ENCODE measurements at places on chromosomes 11 and 22.

DNA sequence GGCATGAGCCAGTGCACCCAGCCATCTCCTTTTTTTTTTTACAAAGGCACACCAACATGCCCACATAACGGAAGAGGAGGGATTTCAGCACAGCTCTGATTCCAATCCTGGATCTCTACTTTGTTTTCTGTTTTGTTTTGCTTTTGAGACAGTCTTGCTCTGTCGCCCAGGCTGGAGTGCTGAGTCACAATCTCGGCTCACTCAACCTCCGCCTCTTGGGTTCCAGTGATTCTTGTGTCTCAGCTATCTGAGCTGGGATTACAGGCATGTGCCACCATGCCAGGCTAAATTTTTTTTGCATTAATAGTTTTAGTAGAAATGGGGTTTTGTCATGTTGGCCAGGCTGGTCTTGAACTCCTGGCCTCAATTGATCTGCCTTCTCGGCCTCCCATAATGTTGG lies 28.1 kb downstream of the VSTM5 start:
- DNase-seq: no peak

DNA sequence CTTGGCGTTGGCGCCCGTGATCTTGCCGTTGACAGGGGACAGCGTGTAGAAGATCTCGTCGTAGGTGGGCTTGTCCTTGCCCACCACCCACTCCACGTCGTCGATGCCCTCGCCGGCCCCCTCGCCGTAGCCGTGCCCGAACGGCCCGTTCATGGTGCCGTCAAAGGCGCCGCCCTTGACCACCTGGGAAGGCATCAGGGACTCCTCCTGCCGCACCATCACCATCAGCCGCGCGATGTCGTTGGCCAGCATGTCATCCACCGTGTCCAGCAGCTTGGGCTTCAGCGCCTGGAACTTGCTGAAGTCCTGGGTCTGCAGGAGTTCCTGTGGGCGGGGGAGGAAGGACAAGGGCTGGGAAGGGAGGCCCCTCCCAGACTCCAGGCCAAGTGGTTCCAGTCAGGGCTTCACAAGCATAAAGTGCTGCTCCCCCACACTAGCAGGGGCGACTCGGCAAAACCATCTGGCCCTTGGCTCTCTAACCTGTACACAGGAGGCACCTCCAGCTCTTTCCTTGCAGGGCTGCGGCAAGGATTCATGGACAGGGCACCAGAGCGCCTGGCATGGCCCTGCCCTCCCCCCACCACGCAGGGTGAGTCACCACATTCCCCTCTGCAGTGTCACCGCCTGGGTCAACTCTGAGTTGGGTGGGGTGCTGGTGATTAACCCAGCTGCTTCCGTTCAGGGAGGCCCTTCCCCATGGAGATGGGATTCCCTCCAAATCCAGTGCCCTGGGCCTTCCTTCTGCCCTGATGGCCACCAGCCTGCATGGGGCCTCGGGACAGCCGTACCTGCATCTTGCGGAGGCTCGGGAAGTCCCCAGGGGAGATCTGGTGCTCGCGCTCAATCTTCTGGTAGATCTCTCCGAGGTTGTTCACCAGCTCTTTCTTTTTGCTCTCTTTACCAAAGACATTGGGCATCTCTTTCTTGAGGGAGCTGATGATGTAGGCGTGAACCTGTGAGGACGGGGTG lies 10.4 kb upstream of the CDC42BPG start:
- no peak for DNase-seq

DNA sequence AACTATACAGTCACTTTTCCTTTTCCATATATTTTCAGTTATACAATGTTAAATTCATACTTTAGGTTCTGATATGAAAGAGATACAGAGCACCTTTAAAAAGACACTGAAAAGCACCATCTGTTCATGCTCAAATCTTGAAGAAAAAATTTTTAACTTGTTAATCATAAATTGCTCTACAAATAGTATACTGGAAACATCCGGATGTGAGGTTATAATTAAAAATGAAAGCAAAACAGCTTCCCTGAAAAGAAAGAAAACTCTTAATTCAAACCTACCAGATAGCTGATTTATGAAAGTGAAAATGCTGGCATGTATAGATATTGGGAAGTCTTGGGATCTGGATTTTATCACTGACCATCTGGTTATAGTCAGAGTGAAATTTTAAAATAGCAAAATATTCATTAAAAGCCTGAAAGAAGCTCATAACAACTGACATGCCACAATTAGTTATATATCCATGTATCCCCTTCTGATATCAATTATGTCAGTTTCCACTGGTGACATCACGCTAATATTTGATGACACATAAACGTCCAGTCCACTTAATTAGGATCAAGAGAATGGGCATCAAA lies 740.0 kb downstream of the DLG2 start:
- no peak for DNase-seq

DNA sequence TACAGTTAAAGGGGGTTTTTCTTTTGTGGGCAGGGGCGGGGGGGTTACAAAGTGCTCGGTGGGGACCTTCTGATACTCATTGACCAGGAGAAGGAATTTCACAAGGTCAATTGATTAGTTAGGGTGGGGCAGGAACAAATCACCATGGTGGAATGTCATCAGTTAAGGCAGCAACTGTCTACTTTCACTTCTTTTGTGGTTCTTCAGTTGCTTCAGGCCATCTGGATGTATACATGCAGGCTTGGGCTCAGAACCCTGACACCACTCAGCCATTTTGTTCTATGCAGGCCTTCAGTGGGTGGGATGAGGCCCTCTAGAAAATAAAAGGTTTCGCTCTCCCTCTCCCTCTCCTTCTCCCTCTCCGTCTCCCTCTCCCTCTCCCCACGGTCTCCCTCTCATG lies 29.6 kb downstream of the TSPAN32 start:
- DNase-seq: no peak

- no peak for DNase-seq
Measured at GRCh38 chr11:117676501-117676900, 120.5 kb downstream of the DSCAML1 start.

- DNase-seq: no peak
Measured at GRCh38 chr11:47595029-47595428, 818 bp upstream of the C1QTNF4 start.

- DNase-seq: no peak
Measured at GRCh38 chr11:34653851-34654482, 33.1 kb downstream of the EHF start.

DNA sequence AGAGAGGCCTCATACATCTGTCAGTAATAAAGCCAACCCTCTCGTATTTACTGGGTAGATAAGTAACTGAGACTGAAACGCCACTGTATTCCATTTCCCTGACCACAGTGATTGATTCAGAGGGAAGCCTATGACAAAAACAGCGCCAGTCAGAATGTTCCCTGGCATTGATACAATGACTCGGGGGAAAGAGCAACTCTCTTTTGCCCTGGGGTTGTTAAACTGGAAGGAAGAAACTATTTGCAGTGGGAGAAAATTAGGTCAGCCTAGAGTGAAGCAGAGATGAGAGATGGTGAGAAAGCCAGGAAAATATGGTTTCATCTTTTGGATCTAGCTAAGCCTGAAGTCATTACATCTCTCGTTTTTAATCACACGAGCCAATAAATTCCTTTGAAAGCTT lies 48.6 kb upstream of the RBFOX2 start:
- no peak for DNase-seq

DNA sequence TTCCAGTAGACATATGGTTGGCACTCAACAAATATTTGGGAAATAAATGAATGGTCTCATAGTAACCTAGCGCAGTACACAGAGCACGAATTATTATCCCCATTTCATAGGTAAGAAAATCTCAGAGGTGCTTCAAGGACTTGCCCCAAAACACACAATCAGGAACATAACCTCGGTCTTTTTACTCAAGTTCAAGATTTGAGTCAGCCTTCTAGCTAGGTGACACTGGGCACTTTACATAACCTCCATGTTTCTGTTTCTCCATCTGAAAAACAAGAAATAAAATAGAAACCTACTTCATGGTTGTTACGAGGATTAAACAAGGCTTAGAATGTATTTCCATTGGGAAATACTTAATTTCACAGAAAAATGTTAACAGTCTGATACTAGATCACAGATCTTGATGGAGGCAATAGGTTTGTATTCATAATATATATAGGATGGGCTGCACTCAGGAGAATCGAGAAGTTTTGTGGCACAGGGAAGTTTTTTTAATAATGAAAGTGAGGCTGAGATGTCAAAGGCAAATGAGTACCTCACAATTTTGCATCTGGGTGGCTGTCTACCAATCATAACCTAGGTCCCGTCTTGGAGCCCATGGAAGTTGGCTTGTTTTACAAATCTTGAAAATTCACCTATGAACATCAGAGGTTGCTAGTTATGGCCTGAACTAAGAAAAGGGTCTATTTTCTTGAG lies 147.4 kb upstream of the ZC3H12C start:
- DNase-seq: no peak

DNA sequence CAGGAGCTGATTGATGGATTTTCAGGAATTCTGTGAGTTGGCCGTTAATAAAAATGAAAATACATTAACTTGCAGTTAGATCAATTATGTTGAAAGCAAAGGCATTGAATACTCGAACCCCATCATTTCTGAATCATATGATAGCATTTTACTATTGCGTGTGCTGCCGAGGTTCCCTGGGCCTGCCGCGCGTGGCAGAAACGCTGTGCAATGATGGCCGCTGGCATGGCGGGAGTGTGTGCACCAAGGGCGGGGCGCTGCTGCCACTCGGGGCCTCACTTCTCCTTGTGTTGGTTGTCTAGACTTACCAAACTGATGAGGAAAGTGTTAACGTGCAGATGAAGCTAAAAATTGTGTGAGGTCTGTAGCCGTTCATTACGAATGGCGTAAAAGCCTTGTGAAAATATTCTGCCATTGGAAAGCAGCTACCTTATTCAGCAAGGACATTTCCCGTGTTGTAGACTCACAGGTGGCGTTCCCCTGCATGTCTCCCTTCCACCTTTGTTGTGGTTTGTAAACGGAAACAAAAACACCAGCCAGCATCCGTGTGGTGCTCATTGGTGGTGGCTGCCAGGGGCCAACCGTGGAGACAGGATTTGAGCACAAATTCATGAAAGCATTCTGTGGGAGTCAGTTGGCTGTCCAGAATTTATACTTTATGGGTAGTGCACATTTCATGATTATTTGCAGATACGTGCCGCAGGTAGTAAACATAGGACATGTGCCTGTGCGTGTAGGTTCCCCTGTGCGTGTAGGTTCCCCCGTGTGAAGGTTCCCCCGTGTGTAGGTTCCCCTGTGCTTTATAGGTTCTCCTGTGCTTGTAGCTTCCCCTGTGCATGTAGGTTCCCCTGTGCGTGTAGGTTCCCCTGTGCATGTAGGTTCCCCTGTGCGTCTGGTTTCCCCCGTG lies 5.9 kb upstream of the GRAMD4 start:
- no peak for DNase-seq

DNA sequence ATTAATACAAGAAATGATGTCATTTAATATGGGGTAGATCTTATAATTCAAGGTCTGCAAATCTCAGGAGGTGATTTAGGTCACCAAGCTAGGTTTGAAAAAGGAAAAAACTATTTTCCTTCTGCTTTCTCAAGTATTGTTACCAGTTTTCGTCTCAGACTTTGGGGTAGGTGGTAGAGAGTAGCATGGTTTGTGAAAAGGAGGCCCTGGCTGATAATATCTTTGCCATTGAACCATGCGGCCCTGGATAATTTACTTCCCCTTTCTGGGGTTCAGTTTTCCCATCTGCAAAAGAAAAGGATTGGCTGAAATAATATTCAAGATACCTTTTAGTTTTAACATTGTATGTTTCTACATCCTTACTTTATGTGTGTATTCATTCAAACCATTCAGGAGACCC lies 92.1 kb downstream of the WNT11 start:
- DNase-seq: no peak

- DNase-seq: no peak
Measured at GRCh38 chr11:129086976-129087375, 105.1 kb downstream of the ARHGAP32 start.

DNA sequence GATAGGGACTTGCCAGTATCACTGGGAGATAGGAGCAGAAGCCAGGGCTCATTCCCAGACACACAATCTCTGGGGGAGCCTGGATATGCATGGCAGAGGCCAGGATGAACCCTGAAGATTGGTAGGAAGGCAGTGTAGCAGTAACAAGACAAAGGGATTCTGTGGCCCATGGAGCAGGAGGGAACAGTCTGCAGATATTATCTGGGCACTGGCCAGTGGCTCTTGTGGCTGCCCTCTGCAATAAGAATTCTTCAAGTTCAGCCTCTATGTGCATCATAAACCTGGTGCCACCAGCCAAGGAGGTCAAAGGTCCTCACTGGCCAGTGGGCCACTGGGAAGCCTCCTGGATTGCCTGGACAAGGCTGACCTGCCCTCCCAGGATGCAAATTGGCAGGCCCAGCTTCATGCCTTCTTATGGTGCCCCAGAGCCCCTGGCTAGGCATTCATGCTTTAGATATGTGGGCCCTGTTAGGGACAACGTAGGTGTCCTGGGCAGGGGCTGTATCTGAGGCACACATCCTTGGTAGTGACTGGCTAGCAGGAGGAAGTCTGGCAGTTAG lies 29.2 kb downstream of the KCNQ1OT1 start:
- no peak for DNase-seq

DNA sequence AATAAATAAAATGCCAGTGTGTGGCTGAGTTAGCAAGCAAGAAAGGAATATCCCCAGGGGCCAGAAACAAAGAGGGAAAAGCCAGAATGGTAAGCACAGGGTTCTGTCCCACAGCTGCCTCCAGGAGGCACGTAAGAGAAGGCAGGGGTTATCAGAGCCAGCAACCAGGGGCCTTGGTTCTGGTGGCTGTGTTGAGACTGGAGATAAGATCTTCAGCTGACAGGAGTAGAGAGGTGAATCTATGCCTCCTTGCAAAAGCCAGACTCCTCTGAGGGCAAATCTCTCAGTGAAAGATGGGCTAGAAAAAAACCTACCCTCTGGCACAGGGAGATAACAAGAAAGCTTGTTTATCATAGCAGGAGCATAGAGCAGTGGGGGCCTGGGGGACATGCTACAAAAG lies 29.8 kb upstream of the NFAM1 start:
- DNase-seq: peak; percentile 3

- no peak for DNase-seq
Measured at GRCh38 chr11:34203377-34203871, 98.0 kb downstream of the NAT10 start.

DNA sequence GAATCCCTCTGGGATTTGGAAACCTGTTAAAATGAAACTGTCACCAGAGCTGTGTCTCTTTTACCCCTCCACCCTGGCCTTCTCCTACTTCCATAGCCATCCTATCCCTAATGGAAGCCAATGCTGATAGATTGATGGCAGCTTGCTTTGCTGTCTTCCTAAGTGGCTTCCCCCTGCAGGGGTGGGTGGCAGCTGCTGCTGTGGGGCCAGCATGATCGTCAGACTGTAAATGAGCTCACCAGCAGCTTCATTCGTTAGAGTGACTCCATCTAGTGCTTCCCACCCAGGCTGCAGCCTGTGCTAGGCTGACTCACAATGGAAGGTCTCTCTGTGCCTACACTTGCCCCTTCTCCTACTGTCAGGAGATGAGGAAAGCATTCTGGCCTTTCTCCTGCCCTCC lies 311.0 kb downstream of the BUD13 start:
- DNase-seq: peak; percentile 57
